Fibroblast of villous mesenchyme (primary cell): ENCODE measurements at places on chromosomes 16 and 17.

GRCh38 chr17:35377068-35377467, 3.6 kb upstream of the SLFN11 start:
- DNase-seq = no peak

GRCh38 chr17:14737984-14738651, 437.2 kb downstream of the HS3ST3B1 start:
- peak; percentile 95 for DNase-seq

GRCh38 chr16:7420843-7421242, 88.2 kb downstream of the RBFOX1 start:
- DNase-seq = no peak

DNA sequence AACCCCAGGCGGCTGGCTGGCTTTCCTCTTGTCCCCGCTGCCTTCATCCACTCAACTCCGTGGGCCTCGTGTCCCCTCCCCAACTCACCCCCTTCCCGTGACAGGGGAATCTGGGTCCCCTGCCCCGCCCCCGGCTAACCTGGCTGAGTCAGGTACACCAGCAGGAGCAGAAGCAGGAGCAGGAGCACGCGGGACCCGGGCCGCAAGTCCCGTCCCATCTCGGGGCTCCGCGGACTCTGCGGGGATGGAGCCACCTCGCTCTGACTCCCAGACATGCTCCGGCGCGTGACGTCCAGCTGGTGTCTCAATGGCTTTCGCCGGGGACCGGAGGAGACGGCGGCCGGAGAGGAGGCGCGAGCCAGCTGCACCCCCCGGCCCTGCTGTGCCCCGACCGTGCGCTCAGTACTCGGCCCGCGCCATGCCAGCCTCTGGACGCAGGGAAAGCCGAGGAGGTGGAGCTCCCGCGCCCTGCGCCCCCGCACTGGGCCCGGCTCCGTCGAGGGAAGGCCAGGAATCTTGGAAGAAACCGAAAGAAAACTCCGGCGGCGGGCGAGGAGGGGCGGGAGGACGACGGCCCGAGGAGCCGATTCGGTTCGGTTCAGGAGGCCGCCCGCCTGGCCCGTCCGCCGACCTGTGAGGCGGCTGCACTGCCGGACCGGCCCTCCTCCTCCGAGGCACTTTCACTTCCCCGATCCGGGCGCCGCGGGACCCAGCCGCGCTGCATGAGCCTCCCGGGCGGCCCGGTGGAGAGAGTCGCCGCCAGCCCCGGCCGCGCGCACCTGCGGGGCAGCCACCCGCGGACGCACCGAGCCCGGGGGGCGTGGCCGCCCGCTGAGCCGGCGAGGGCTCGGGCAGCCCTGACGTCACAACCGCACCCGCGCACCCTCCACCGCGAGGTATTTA, at the start of the genes CXCL16 and ZMYND15:
TSS of gene CXCL16 (minus strand) at position 807 of the 903 bp plus-strand sequence. CDS start at position 218, 589 bp downstream.
TSS of gene ZMYND15 (plus strand) at position 712 of the 903 bp plus-strand sequence. CDS start 716 bp downstream, outside the sequence.
- DNase-seq = peak; percentile 36

DNA sequence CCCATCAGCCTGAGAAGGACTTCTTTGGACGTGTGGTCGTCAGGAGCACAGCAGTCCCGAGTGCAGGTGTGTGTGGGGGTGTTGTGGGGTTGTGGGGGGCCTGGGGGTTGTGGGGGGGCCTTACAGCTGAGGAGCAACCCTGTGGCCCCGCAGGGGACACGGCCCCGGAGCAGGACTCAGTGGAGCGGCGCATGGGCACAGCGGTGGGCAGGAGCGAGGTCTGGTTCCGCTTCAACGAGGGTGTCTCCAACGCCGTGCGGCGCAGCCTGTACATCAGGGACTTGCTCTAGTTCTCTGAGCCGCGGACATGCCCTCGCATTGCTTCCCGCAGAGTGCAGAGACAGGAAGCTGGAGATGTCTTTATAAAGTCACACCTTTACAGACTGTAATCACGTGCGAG, 2.8 kb downstream of the GNG13 start:
- DNase-seq = no peak

DNA sequence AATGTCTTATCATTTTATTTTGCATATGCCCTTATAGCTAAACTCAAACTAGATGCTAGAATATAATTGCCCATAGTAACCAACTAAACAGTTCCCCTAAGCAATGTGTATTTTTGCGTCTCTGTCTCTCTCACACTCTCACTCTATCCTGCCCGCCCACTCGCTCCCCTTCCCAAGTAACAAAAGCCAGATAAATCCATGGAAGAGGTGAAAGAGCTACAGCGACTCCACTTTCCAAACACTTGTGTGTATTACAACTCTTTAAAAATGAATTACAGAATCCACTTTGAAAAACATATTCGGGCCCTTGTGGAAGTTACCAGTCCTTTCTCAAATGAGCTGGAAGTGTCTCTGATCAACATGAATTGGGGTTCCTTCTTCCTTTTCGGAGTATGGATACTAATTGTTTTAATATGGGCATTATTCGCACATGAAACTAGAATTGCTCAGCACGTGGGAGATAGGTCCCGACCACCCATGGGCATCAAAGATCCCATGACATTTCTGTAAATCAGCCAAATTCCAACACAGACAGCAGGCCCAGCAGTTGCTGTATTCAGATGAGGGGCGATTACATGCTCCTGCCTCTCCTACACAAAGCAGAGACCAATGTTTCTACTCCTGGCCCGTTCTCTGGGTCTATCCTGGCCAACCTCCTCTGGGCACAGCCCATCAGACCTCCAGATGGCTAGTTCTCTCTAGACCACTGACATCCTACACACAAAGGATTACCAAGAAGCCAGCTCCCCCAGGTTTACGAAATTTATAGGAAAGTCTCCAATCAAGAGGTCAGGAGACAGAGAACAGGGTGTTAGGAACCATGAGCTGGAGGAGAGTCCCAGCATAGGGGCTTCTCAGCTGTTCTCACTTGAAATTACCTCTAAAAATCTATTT, 121.5 kb downstream of the ZFHX3 start:
- DNase-seq = peak; percentile 18

GRCh38 chr16:58733671-58734458, at the start of gene GOT2:
Gene GOT2 (minus strand): TSS chr16:58734316. CDS start chr16:58734228, 88 bp downstream.
- peak; percentile 84 for DNase-seq

GRCh38 chr17:2053380-2054261, 1.3 kb upstream of the HIC1 start:
- peak; percentile 82 for DNase-seq

DNA sequence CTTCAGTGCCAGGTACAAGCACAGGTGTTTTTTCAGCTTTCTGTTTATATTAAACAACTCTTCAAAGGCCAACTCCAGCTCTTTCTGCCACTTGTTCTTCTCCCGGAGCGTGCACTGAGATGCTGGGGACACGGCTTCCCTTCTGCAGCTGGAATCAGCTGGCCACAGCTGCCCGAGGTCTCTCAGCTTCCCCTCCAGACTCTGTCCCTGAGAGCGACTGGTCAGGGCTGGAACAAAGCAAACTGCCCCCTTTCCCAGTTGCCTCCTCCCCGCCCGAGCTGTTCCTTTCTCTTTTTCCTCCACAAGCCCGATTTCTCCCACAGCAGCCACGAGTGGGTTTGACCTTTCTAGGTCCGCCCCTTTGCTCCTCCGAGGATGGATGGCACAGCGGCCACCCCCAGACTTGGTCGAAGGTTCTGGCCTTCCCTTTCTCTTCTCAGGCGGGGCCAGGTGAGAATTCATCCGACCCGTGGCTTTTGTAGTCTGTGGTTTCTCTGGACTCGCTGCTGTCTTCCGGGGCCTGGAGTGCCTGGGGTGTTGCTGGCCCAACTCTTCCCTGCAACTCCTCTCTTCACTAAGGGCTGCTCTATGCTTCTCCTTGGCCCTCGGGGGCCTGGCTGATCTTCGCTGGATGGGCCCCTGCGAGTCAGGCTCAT, 11.5 kb downstream of the CEP295NL start:
- no peak for DNase-seq
